Spleen (tissue), 13 donors: ENCODE measurements at places on chromosomes 3 and 15. TPM values are rescaled to one million over a fixed set of nuclear protein-coding genes. Genes with fewer than 3 reads are reported as not detected.

GRCh38 chr15:66815318-66815717 lies 113.3 kb downstream of the SMAD6 start:
- H3K27ac ChIP-seq = no peak overlapping the region
- no peaks in the 10 kb centered on the region for H3K4me1 ChIP-seq
- no peak overlapping the region for H3K4me3 ChIP-seq
- no peak for DNase-seq

GRCh38 chr15:101025501-101025885 lies 106.3 kb downstream of the LRRK1 start:
- peaks cover 30% of the 10 kb centered on the region for H3K36me3 ChIP-seq
- H3K27me3 ChIP-seq = no peaks in the 10 kb centered on the region
- H3K4me1 ChIP-seq = peaks cover 2% of the 10 kb centered on the region
- H3K27ac ChIP-seq = no peak overlapping the region
- no peak overlapping the region for H3K4me3 ChIP-seq

DNA sequence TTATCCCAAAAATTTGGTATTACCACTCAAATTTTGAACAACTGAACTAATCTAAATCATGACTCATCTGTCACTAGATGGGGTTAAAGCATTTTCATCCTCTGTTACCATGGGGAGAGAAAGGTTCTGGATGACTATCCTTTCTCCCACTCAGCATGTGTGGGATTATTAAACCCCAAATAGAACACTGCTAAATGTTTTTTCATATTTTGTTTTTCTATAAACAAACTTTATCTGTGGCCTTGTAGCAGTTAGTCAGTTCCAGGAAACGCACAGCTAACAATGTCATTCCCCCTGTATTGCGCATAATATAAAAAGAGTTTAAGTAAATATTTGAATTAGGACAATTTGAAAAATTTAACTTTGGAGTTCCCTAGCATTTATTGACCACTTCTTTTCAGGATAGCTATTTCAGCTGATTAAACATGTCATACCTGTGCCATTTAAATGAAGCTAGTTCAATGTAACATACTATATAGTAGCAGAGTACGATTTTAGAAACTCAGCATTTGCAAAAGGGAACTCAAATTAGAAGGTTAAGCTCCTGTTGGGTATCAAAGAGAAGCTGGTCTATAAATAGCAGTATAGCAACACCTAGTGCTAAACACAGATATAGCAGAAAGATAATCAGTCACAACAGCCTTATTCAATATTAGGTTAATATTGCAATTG lies 9.2 kb upstream of the TMEM212 start:
- H3K4me1 ChIP-seq = peaks cover 53% of the 10 kb centered on the region
- no peak for DNase-seq
- H3K4me3 ChIP-seq = no peak overlapping the region
- no peaks in the 10 kb centered on the region for H3K27me3 ChIP-seq
- peak overlapping the region; percentile 45 for H3K27ac ChIP-seq

DNA sequence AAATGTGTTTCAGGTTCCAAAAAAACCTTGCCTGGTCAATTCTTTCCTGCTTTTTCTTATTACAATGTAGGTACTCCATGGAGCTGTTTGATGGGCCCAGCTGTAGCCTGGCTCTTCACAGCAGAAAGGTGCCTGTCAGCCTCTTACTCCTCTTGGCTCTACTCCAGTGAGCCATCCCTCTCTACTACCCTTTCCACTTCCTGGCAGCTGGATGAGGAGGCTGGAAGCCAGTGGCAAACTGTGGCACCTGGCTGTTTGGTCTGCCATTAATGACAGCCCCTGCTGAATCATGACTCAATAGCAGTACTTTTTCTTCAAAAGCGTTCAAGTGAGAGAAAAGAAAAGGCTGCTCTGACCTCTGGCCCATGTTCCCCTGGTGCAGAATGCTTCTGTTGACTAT lies 618.1 kb downstream of the PYDC2 start:
- H3K4me3 ChIP-seq = no peak overlapping the region
- H3K36me3 ChIP-seq = no peaks in the 10 kb centered on the region
- DNase-seq = no peak
- H3K4me1 ChIP-seq = no peaks in the 10 kb centered on the region
- no peak overlapping the region for H3K27ac ChIP-seq

DNA sequence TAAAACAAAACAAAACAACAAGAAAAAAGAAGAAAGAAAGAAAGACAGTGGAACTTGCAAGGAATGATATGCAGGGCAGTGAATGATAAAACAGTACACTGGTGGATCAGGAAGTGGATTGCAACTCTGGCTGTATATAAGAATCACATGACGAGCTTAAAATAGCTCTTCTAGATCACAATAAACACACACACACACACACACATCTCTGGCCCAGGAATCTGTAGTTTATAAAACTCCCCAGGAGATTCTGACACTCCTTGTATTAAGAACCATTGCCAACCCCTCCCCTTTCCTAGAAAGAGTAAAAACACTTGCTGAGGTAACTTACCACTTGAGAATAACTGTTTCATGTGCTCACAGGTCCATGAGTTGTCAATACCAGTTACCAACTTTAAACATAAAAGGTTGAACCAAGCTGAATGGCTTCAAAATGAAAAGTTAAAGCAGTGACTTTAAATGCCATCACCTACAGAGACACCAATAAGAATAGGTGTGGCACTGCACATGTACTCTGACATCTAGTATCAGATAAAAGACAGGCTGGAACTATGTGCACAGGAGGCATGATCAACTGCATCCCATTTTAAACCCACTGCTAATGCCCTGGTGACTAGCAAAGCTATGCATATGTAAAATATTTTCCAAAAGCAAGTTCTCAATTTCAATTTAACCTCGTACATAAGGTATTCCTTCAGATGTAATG lies 3.9 kb downstream of the CPOX start:
- H3K4me1 ChIP-seq = peaks cover 23% of the 10 kb centered on the region
- no peaks in the 10 kb centered on the region for H3K36me3 ChIP-seq
- H3K27ac ChIP-seq = no peak overlapping the region
- no peaks in the 10 kb centered on the region for H3K27me3 ChIP-seq

DNA sequence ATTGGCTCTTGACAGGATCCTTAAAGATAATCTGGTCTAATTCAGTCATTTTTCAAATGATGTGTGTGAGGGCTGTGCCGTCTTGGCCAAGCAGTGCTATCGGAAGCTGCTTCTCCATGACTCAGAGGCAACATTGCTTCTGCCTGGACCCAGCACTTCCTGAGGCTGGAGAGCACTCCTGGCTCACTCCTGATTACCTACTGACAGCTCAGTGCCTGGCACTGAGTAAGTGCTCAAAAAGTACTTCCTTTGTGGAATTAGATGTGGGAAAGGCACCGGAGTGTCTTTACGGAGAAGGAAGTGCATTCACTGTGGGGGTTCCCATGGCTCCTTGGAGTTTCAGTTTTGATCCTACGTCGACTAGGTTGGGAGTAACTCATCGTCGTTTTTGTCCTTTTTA lies 86.9 kb upstream of the UBE3A start:
- no peaks in the 10 kb centered on the region for H3K36me3 ChIP-seq
- no peak for DNase-seq
- H3K27me3 ChIP-seq = no peaks in the 10 kb centered on the region
- H3K27ac ChIP-seq = no peak overlapping the region
- no peaks in the 10 kb centered on the region for H3K4me1 ChIP-seq

GRCh38 chr3:68771681-68772080 lies 160.7 kb downstream of the TAFA4 start:
- no peaks in the 10 kb centered on the region for H3K27me3 ChIP-seq
- no peak overlapping the region for H3K27ac ChIP-seq
- H3K36me3 ChIP-seq = no peaks in the 10 kb centered on the region
- DNase-seq = no peak
- H3K4me3 ChIP-seq = no peak overlapping the region

DNA sequence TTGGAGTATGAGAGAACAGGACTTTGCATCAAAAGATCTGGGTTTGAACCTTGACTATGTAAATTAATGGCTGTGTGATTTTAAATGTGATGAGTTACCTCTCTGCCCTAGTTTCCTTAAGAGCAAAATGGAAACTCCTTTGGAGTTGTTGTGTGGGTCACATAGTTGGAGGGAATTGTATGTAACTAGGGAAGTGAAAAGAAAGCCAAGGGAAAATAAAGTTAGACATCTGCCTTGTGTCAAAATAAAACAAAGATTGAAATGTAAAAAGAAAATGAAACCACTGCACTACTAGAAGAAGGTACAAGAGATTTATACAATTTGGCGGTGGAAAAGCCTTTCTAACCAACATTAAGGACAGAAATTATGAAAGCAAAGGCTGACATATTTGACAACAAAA lies 1.7 kb upstream of the EHD4 start:
- H3K4me1 ChIP-seq = peaks cover 24% of the 10 kb centered on the region
- H3K27ac ChIP-seq = no peak overlapping the region
- H3K27me3 ChIP-seq = no peaks in the 10 kb centered on the region
- no peaks in the 10 kb centered on the region for H3K36me3 ChIP-seq
- DNase-seq = no peak

GRCh38 chr3:8573342-8573926 lies 71.2 kb downstream of the SSUH2 start:
- H3K4me3 ChIP-seq = no peak overlapping the region
- no peak overlapping the region for H3K27ac ChIP-seq
- no peaks in the 10 kb centered on the region for H3K27me3 ChIP-seq
- no peak for DNase-seq
- H3K4me1 ChIP-seq = no peaks in the 10 kb centered on the region
- H3K36me3 ChIP-seq = peaks cover 3% of the 10 kb centered on the region

DNA sequence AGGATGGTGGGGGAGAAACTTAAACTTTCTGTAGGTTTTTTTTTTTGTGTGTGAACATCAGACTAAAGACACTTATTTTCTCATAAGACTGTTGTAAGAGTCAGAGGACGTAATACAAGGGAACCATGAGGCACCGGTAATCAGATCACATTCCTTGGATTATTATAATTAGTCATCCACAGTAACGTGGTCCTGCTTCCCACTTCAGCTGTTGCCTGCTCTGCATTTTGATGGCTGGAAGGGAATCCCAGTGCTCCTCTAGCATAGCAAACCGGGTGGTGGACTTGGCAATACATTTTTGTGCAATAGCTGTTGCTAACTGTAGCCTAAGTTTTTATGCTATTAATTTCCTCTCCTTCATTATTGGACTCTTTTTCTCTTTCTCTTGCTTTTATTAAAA lies 294.8 kb downstream of the NR2F2 start:
- H3K36me3 ChIP-seq = no peaks in the 10 kb centered on the region
- H3K4me1 ChIP-seq = no peaks in the 10 kb centered on the region
- H3K27ac ChIP-seq = no peak overlapping the region
- H3K27me3 ChIP-seq = no peaks in the 10 kb centered on the region

DNA sequence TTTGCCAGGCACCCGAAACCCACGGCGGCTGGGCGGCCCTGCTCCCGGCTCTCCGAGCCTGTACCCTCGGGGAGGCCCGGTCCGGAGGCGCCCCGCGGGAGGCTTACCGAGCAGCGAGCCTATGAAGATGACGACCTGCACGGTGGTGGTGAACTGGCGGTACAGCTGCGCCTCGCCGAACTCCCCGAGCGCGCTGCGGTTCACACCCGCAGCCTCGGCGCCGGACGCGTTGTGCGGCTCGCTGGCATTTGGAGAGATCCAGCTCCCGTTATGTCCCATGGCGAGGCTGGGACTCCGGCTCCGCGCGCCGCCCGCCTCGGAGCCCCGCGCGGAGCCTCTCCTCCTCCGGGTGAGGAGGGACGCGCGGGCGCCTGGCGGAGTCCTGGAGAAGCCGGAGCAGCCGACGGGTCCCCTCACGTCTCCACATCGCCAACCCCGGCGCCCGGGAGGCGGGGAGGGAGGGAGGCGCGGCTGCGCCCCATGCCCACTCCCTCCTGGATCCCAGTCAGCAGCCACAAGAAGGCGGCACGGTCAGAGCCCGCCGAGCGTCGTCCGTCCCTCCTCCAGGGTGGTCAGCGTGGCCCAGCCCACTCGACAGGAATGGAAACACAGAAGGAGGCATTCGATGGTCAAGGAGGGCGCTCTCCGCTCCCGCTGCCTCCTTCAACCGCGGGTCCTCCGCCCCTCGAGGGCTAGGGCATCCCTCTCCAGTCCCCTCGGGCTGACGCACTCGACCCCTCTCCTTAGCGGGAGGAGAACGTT lies at the start of gene GPR176:
Gene GPR176, minus strand, starts transcription at position 519 of the 762 bp plus-strand sequence. Its CDS starts 240 bp downstream, at position 279.
- H3K4me1 ChIP-seq = peaks cover 21% of the 10 kb centered on the region
- peak within 1 kb of the TSS; percentile 75 for H3K27ac ChIP-seq
- peak; percentile 83 for DNase-seq
- H3K27me3 ChIP-seq = peaks cover 33% of the 10 kb centered on the region
- H3K36me3 ChIP-seq = no peaks in the 10 kb centered on the region

GRCh38 chr3:17642474-17642873 lies 100.0 kb downstream of the TBC1D5 start:
- H3K4me3 ChIP-seq = no peak overlapping the region
- H3K36me3 ChIP-seq = no peaks in the 10 kb centered on the region
- H3K4me1 ChIP-seq = peaks cover 30% of the 10 kb centered on the region
- H3K27me3 ChIP-seq = no peaks in the 10 kb centered on the region
- no peak overlapping the region for H3K27ac ChIP-seq
- DNase-seq = no peak

GRCh38 chr3:141860766-141861513 lies 15.5 kb upstream of the ATP1B3 start:
- no peak overlapping the region for H3K27ac ChIP-seq
- H3K36me3 ChIP-seq = no peaks in the 10 kb centered on the region
- no peaks in the 10 kb centered on the region for H3K27me3 ChIP-seq
- no peak for DNase-seq

GRCh38 chr15:47570881-47571640 lies 146.2 kb upstream of the SEMA6D start:
- H3K27me3 ChIP-seq = no peaks in the 10 kb centered on the region
- H3K36me3 ChIP-seq = no peaks in the 10 kb centered on the region
- no peaks in the 10 kb centered on the region for H3K4me1 ChIP-seq
- H3K4me3 ChIP-seq = no peak overlapping the region
- DNase-seq = no peak
- H3K27ac ChIP-seq = no peak overlapping the region

DNA sequence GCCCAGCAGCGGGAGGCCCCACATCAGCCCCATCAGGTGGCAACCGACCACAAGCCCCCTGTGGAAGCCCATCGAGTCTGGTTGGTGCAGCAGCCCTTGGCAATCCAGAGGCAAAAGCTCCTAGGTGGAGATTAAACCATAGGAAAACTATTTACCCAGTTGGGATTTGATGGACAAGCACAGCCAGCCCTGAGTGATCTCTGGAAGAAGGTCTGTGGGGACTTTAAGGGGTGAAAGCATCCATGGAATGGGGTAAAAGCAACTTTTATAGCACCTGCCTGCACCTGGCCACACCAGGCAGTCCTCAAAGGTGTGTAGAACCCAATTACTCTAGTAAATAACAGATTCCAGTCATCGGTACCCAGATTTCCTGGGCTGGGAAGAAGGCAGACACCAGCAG lies 206.3 kb downstream of the IGSF11 start:
- no peak for DNase-seq
- H3K27me3 ChIP-seq = no peaks in the 10 kb centered on the region
- H3K4me3 ChIP-seq = no peak overlapping the region
- no peak overlapping the region for H3K27ac ChIP-seq
- H3K4me1 ChIP-seq = no peaks in the 10 kb centered on the region

FBXW12 gene
- total RNA-seq = not detected

CFAP20DC gene
- total RNA-seq = 0.82 TPM

ZNF662 gene
- 5.1 TPM for total RNA-seq

SLC12A1 gene
- not detected for total RNA-seq

UBE2E1 gene
- 86.0 TPM for total RNA-seq
